Activated T-helper 9 cell treated with anti-CD3 and anti-CD28 coated beads, Interleukin-2, amount 50 U/mL, for 16 hours (primary cell): ENCODE measurements at places on chromosomes 2 and 18.

DNA sequence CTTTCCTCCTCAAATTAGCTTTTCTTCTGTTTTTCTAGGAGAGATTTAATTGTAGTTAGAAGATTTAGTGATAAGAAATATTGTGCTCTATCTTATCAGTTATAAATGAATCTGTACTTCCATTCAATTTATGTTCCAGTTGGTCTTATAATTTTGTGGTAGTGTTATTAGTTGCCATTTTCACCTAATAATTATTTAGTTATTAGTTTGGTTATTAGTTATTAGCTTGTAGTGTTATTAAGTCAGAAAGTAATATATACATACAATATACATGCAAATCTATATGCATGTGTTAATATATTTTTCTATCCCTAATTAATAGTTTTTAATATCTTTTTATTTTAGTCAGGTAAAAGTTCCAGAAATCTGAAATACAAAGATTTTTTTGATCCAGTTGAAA is 3.2 kb downstream of the MPHOSPH10 start:
- no peak for DNase-seq

DNA sequence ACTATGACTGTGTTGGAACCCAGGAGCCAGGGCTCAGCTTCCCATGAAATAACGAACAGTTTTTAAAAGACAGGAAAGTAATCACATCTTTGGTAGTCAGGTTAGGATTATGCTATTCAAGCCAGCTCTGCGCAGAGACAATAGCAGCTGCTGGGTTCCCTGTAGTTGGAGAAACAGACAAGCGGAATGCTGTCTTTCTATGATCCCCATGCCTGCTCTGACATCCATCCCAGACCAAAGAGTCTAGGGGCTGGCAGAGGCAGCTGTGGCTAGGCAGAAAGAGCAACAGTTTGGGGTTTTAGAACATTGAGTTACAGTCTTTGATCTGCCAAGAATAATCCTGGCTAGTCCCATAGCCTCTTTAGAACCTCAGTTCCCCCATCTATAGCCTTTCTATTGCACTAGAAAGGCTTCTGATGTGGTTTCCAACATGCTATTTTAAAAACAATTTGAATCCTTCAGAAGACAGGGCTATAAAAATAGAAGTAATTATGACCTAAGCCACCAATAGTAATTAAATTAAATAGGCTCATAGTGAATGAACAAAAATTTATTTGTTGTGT is 146.8 kb downstream of the MTX2 start:
- DNase-seq = no peak

- no peak for DNase-seq
Measured at GRCh38 chr2:120206022-120206581, 17.1 kb downstream of the TMEM185B start.

- DNase-seq = no peak
Measured at GRCh38 chr2:10820978-10821695, 8.6 kb upstream of the PDIA6 start.

- DNase-seq = no peak
Measured at GRCh38 chr18:5625076-5625475, 81.3 kb upstream of the EPB41L3 start.

DNA sequence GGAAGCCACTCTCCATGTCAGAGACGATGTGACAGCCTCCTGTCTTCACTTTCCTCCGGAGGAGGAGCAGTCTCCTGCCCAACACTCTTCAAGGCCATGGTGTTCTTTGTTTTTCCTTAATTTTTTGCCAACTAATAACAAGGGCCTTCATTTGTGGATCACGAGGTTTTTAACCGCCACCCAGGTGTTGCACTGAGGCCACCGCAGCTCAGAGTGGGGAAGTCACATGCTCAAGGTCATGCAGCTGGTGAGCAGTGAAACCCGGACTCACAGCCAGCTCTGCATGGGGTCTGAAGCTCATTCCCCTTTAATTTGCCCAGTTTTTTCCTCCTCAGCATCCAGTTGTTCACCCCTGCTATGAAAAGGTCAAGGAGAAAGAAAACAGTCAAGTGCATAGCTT is 19.6 kb downstream of the ENOSF1 start:
- DNase-seq = no peak

DNA sequence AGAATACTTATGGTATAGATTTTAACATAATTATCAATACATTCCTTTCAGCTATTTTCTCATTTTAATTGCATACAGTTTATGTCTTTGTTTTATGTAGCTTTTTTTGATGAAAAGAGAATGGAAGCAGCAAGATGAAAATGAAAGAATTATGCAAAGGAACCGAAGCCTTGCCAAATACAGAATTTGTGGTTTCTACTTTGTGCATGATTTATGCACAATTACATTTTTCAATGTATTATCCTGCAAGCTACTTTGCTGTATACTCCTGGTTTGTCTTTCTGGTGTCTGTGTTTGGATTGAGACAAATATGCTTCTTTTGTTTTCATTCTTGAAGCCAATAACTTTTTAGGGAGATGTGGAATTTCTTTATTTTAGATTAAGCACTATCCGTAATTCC is 1642.6 kb upstream of the CELF4 start:
- no peak for DNase-seq

DNA sequence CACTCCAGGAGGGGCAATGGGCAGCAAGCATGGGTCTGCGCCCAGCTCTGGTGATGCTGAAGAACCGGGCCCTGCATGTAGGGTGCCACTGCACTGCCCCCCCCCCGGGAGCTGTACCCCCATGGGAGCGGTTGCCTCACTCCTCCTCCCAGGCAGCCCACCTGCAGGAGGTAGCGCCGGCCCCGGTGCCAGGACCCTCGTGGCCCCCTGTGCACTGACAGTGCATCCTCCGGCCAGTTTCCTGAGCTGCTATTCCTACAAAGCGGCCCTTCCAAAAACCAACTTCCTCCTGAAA is 109.4 kb downstream of the ZNF516 start:
- no peak for DNase-seq

- no peak for DNase-seq
Measured at GRCh38 chr2:19649142-19649541, 252.6 kb downstream of the TTC32 start.

GRCh38 chr2:86193901-86194567 is 1.2 kb downstream of the IMMT start:
- DNase-seq = no peak

- DNase-seq = no peak
Measured at GRCh38 chr2:172927641-172928357, 147.8 kb upstream of the MAP3K20 start.

DNA sequence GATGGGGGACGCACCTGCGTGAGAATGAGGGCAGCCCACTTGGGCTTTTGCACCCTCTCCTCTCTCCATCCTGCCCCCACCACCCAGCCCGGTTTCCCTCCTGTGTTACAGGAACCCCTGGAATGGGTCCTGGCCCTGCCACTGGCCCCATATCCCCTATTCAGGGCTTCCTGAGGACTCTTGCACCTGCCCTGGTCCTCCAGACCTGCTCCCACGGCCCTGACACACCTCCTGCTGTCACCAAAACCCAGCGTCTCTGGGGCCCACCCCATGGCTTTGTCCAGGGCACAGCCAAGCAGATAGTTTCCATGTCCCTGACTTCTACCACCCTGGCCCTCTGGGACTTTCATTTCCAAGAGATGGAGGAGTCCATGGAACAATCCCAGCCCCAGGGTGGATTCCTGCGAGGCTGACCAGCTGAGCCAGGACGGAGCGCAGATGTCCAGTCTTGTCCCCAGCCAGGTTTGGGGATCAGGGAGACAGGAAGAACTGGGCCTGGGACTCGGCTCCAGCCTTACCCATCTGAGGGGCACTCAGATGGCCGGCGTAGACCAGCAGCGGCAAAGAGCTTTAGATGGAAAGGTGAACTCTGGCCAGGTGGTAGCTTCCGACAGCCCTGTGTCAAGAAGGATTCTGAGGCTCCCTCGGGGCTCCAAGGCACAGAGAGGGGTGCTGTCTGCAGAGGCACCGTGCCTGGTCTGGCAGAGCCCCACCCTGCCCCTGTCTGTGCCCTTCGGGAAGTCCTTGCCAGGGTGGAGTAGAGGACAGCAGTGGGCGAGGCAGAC is 12.0 kb downstream of the GPR35 start:
- no peak for DNase-seq

GRCh38 chr18:74631623-74632350 is 34.1 kb downstream of the ZNF407 start:
- DNase-seq = no peak

DNA sequence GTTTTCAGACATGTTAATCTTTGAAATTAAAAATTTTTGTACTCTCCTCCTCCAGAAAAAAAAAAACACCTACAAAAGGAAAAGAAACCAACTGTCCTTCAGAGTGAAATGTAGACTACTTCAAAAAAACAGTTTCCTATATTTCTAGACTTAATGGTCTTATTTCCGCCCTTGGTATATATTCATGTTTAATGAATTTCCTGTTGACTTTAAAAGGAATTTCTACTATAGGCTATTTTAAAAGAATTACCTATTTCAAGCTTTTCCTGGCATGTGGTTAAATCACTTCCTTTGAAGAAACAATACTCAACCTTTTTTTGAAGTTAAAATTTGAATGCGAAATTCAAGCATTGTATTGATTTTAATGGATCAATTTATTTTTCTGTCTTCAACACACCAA is 29.2 kb downstream of the GULP1 start:
- no peak for DNase-seq

GRCh38 chr2:142716463-142717242 is 160.8 kb upstream of the KYNU start:
- DNase-seq = no peak

GRCh38 chr18:41326311-41326710 is 628.7 kb upstream of the PIK3C3 start:
- no peak for DNase-seq

DNA sequence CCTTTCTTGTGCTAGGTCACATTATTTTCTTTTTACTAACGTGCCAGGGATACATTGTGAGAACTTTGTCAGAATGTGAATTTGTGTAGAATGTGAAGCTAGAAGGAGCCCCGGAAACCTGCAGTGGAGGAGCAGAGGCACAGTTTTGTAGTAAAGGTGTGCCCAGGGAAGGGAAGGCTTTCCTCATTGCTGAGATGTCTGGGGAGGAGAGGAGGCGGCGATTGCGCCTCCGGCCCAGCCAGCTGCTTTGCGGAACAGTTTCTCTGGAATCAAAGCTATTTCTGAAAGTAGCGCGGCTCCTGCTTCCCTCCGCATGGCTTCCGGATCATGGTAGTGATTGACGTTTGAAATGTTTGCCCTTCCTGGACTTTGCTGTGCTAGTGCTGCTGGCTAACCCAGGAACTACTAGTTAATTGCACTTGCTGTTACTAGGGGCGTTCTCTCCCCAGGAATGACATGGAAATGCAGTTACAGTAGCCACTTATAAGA is 83.1 kb upstream of the RBM44 start:
- no peak for DNase-seq

- DNase-seq = no peak
Measured at GRCh38 chr18:73151086-73151485, 283.3 kb upstream of the NETO1 start.

- DNase-seq = no peak
Measured at GRCh38 chr2:152549423-152549822, 167.8 kb downstream of the PRPF40A start.

GRCh38 chr2:158045362-158045761 is 56.3 kb upstream of the UPP2 start:
- DNase-seq = no peak

DNA sequence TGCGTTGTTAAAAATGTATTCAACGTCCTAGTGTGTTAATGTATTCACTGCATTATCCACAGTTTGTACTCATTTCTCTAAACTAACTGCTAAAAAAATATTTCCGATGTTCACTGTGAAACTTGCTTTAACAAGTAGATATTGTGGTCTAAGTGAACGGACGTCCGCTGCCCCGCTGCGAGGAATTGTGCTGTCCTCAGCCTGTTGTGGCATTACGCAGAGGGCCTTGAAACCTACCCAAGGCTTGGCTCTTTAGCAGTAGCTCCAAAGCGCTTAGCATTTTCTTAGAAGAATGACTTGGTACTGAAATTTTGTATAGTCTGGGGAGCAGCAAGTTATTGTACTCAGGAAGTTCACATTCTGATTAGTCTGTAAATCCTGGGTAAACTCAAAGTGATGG is 136.5 kb upstream of the SP5 start:
- DNase-seq = no peak

GRCh38 chr18:63096327-63096874 is 223.2 kb downstream of the BCL2 start:
- no peak for DNase-seq

DNA sequence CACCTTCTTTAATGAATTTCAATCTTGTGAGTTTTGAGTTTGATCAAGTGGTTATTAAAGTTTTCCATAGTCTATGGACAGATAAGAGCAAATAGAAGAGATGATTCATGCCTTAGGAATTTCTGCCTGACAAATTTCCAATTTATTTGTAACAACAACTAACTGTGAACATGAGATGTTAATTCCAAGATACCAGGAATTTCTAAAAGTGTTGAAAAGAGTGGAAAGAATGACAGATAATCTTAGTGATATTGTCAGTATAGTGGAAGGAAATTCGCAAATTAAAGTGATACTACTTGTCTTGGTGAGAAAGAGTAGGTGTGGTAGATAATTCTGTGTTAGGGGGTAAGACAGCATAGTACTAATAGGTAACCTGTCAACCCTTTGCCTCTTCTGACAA is 82.4 kb downstream of the AGPS start:
- DNase-seq = no peak
